ENCODE measurements at places on chromosomes 3 and 15. TPM values are rescaled to one million over a fixed set of nuclear protein-coding genes. Genes with fewer than 3 reads are reported as not detected.

DNA sequence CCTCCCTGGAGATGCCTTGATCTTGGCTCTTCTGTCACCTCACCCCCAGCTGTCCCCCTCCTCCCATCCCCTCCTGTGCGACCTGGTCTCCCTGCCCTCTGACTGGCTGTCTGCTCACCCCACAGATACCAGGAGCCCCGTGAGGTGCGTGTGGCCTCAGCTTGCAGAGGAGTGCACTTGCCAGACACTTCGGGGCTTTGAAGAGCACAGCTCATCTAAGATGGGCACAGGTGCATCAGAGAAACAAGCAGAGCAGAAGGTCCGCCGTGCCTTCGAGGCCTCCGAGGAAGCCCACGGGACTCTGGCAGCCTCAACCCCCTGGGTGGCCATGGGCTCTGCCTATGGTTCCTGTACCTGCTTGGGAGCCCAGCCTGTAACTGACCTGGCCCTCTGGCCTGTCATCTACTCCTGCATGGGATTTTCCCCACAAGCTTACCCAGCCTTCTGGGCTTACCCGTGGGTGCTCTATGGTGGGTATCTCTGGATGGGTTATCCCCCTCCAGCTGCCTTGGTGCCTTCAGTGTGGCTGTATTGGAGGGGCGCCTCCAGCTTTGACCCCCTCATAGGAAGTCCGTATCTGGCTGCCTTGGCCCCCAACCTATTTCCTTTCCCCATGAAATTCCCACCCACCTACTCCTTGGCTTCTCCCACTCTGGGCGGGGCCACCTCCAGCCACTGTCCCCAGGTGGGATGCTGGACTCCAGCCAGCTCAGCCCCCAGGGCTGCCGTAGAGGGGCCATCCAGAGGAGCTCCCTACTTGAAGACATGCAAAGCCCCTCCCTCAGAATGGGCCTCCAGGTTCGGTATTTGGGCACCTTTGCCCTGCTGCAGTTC, 3.8 kb downstream of the PRR23E start:
- peak; percentile 73 for DNase-seq

- DNase-seq, result peak; percentile 98
These were observed 70.4 kb downstream of the KLF13 start for GRCh38 chr15:31396881-31397560.

DNA sequence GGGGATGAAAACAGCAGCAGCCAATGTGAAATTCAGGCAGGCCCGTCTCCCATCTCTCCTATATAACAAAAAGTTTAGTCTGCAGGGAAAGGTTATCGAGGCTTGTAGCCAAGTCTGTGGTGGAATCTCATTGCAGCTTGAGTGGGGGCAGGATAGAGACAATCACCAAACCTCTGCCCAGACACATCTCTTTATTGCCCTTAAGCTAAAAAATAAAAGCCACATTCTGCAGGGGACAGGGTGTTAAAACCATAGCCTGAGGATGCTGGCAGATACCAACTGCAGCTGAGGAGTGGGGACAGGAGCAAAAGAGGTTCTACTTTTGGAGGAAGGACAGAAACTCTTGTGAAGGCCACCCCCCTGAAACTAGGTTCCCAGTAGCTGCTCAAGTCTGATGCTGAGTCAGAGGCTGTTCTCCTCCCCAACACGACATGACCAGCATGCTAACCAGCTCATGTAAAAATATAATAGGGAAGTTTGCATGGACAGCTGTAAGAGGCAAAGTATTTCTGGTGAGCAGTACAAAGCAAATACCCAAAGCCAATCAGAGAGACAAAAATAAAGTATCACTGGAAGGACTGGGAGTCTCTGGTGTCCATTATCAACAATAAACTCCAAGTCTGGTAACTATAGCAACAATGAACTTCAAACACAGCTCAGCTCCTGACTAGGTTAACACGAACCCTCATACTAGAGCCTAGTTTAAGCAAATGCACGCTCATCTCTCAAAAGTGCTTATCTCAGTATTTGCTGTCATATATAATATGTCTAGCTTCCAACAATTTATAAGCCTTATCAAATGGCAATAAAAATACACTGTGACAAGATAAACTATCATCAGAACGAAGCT, 362.2 kb upstream of the SLCO3A1 start:
- DNase-seq, result no peak

- DNase-seq, result peak; percentile 79
These were observed 150.7 kb upstream of the MEF2A start for GRCh38 chr15:99414755-99415731.

The SRGAP3 gene
- total RNA-seq, result 1.7 TPM

The CPN2 gene
- 0.14 TPM for total RNA-seq

The CLRN1 gene
- total RNA-seq, result not detected

The AHSG gene
- not detected for total RNA-seq

The ITGA11 gene
- 23.1 TPM for total RNA-seq

The CYP8B1 gene
- total RNA-seq, result 0.14 TPM

All from posterior vena cava (tissue), 2 donors.